Naive thymus-derived CD4-positive, alpha-beta T cell (primary cell): ENCODE measurements at places on chromosomes 11 and 22.

DNA sequence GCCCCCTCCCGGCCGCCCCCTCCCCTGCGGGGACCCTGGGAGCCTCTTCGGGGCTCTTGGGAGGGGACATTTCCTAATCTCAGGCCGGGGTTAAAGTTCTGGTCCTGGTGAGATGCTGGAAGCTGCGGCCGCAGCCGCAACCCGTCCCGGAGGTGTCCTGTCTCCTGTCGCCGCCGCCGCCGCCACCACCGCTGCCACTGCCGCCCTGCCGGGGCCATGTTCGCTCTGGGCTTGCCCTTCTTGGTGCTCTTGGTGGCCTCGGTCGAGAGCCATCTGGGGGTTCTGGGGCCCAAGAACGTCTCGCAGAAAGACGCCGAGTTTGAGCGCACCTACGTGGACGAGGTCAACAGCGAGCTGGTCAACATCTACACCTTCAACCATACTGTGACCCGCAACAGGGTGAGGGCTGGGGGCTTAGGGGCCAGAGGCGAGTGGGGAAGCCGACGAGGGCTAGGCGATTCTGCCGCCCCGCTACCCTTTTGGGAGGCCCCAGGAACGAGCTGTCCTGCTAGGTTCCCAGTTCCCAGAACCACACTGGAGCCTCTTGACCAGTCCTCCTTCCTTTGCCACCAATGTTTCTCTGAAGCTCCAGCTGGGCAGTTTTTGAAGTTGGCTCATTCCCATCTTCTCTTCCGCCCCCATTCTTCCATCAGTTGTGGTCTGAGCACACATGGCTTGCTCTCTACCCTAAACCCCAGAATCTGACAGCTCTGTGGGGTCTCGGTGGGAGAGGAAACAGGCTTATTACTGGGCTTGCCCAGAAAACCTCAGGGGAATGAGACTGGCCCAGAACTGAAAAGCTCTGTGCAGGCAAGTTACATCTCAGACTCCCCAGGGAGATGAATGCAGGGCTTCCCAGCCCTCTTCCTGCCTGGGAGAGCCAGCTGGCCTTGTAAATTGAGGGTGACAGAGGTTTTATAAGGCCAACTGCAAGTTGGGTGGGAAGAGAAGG is 781 bp downstream of the SIDT2 start:
- peaks cover 12% of the 10 kb centered on the region for H3K4me1 ChIP-seq
- H3K36me3 ChIP-seq: no peaks in the 10 kb centered on the region
- peak overlapping the region; percentile 87 for H3K4me3 ChIP-seq
- DNase-seq: peak; percentile 41
- no peaks in the 10 kb centered on the region for H3K27me3 ChIP-seq
- H3K27ac ChIP-seq: peak overlapping the region; percentile 85

- no peaks in the 10 kb centered on the region for H3K27me3 ChIP-seq
- no peak overlapping the region for H3K4me3 ChIP-seq
- peak; percentile 7 for DNase-seq
- no peaks in the 10 kb centered on the region for H3K4me1 ChIP-seq
- no peaks in the 10 kb centered on the region for H3K36me3 ChIP-seq
- no peak overlapping the region for H3K27ac ChIP-seq
Observed at GRCh38 chr11:108734956-108735559, 70.2 kb downstream of the DDX10 start.

- H3K27me3 ChIP-seq: no peaks in the 10 kb centered on the region
- H3K27ac ChIP-seq: no peak overlapping the region
- DNase-seq: no peak
- H3K4me1 ChIP-seq: no peaks in the 10 kb centered on the region
- no peak overlapping the region for H3K4me3 ChIP-seq
- no peaks in the 10 kb centered on the region for H3K36me3 ChIP-seq
Observed at GRCh38 chr11:10539339-10539738, 1.6 kb downstream of the RNF141 start.

- H3K36me3 ChIP-seq: peaks cover 2% of the 10 kb centered on the region
- peak overlapping the region; percentile 52 for H3K4me3 ChIP-seq
- H3K4me1 ChIP-seq: peaks cover 11% of the 10 kb centered on the region
- DNase-seq: no peak
- no peaks in the 10 kb centered on the region for H3K27me3 ChIP-seq
- peak overlapping the region; percentile 55 for H3K27ac ChIP-seq
Observed at GRCh38 chr22:25563761-25564319, 635 bp upstream of the GRK3 start.

DNA sequence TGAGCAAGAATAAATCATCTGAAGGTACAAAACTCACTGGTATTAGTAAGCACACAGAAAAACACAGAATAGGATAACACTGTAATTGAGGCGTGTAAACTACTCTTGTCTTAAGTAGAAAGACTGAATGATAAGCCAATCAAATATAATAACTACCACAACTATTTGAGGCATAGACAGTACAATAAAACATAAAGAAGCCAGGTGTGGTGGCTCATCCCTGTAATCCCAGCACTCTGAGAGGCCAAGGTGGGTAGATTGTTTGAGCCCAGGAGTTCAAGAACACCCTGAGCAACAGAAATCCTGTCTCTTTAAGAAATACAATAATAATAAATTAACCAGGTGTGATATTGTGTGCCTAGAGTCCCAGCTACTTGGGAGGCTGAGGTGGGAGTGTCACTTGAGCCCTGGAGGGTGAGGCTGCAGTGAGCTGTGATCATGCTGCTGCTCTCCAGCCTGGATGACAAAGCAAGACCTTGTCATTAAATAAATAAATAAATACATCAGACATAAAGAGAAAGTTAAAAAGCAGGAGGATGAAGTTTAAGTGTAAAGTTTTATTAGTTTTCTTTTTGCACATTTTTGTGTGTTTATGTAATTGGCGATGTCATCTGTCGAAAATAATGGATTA is 390.6 kb downstream of the DYNC2H1 start:
- no peak overlapping the region for H3K4me3 ChIP-seq
- no peaks in the 10 kb centered on the region for H3K36me3 ChIP-seq
- H3K4me1 ChIP-seq: no peaks in the 10 kb centered on the region
- DNase-seq: no peak

DNA sequence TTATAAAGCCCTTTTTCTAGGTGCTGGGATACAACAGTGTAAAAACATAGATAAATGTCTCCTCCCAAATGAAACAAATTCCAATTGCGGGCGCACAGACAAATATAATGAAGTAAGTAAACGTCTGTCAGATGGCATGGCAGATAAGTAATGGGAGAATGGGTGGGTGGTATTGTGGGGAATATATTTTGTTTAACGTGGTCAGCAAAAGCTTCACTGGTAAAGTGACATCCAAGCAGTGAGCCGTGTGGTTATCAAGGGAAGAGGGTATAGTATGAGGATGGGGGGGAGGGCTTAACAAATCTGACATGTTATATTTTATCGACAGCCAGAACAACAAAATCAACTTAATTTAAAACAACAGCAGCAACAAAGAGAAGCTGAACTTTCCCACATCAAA is 1.2 kb downstream of the SVIP start:
- no peaks in the 10 kb centered on the region for H3K27me3 ChIP-seq
- peak overlapping the region; percentile 88 for H3K4me3 ChIP-seq
- no peak for DNase-seq
- H3K4me1 ChIP-seq: peaks cover 12% of the 10 kb centered on the region
